ENCODE measurements at places on chromosomes 3 and 15. TPM values are rescaled to one million over a fixed set of nuclear protein-coding genes. Genes with fewer than 3 reads are reported as not detected.
A peak's percentile ranks its signal among the peaks of the same experiment; 100 is the strongest.

KLHL24 gene
- total RNA-seq = 217 TPM

UBE2Q2 gene
- 27.8 TPM for total RNA-seq

DNA sequence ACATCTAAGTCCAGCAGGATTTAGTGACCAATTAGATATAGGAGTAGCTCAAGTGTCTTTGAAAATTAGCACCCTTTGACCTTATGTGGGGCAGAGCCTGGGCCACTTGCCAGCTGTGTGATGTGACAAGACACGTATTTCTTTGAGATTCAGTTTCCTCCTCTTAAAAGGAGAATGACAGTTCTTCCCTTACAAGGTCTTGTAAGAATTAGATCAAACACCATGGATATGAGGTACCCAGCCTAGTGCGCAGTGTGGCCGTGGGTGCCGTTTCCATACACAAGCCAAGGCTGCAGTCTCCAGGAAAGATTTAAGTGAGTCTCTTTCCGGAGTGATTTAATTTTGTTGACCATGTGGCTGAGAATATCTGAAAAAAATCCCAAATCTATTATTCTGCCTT, 46.3 kb downstream of the ARHGAP31 start:
- peaks cover 67% of the 10 kb centered on the region for H3K4me1 ChIP-seq
- no peaks in the 10 kb centered on the region for H3K27me3 ChIP-seq
- no peak overlapping the region for H3K27ac ChIP-seq
- DNase-seq = no peak

IGSF11 gene
- 2.1 TPM for total RNA-seq

DNA sequence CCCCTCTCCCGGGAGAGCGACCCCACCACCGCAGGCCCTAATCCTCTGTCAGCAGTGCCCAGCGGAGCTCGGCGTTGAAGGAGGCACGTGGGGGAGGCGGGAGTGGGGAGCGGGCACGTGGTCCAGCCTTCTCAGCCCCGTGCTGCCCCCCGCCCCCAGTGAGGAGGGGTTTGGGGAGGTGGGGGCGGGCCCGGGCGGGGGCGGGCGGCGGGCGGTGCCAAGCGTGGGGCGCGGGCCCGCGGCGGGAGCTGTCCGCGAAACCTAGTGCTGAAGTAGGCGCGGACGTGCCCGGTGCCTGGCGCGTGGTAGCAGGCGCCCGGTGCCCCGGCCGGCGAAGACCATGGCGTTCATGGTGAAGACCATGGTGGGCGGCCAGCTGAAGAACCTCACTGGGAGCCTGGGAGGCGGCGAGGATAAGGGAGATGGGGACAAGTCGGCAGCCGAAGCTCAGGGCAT, at the start of gene CPLX3:
Gene CPLX3, plus strand, starts transcription at position 264 of the 456 bp plus-strand sequence. Its CDS starts 77 bp downstream, at position 341.
- H3K4me3 ChIP-seq = no peak within 1 kb of the TSS
- peaks cover 15% of the 10 kb centered on the region for H3K4me1 ChIP-seq
- H3K36me3 ChIP-seq = no peaks in the 10 kb centered on the region
- H3K27ac ChIP-seq = no peak within 1 kb of the TSS
- H3K27me3 ChIP-seq = peaks cover 47% of the 10 kb centered on the region

GOLGA8G gene
- total RNA-seq = not detected

PAQR5 gene
- 0.63 TPM for total RNA-seq

ARPP19 gene
- 162 TPM for total RNA-seq

- peaks cover 21% of the 10 kb centered on the region for H3K27me3 ChIP-seq
- peak overlapping the region; percentile 75 for H3K27ac ChIP-seq
- no peak overlapping the region for H3K4me3 ChIP-seq
- DNase-seq = no peak
Measured at GRCh38 chr3:14481018-14481645, 59.0 kb downstream of the GRIP2 start.

Measured in left ventricle myocardium inferior (tissue), 1 donor.